ENCODE measurements at places on chromosomes 7 and 10.

DNA sequence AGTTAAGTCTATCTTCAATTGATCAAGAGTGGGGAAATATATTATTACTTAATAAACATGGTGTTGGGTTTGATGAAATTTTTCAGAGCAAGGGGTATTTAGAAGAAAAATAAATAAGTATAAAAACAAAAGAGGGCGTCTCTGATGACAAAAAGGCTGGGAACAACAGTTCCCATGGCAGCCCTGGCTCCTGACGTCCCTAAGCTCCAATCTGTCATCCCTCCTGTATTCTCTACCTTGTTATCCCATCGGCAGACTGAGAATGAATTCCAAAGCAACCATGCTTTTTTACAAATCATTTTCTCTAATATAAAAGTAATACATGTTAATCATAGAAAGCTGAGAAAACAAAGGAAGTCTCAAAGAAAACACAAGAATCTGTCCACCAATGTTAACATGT is 55.5 kb downstream of the SORBS1 start:
- DNase-seq: no peak

DNA sequence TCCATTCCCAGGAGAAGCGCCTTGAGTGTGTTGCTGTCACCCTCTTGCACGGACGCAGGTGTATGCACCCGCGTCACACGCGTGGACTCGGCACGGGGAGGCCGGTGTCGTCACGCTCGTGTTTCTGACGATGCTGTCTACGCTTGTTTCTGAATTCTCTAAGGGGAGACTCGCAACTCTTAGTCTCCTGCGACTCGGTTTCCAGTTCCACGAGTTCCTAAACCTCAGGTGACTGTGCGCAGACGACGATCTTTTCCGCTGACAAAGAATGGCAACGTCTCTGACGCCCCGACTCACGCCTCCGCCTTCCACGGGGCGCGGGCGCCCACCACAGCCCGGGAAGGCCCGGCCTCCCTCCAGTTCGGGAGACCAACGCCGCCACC is 579 bp downstream of the IDI1 start:
- no peak for DNase-seq

DNA sequence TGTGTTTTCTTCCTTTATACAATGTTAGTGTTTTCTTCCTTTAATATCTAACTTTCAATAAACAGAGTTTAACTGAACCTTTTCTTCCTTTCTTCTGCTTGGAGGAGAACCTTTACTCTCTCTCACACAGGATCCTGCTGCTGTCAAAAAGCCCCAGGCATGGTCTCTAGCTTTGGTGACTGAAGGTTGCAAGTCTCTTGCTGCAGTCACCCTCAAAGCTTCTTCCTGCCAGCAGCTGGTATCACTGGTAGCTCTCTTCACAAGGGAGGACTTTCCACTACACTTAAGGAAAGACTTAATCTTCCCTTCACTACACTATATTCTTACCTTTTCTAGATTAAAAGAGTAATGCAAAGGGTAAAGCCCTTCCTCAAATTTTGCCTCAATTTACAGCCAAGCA is 153.4 kb downstream of the SGMS1 start:
- DNase-seq: no peak

DNA sequence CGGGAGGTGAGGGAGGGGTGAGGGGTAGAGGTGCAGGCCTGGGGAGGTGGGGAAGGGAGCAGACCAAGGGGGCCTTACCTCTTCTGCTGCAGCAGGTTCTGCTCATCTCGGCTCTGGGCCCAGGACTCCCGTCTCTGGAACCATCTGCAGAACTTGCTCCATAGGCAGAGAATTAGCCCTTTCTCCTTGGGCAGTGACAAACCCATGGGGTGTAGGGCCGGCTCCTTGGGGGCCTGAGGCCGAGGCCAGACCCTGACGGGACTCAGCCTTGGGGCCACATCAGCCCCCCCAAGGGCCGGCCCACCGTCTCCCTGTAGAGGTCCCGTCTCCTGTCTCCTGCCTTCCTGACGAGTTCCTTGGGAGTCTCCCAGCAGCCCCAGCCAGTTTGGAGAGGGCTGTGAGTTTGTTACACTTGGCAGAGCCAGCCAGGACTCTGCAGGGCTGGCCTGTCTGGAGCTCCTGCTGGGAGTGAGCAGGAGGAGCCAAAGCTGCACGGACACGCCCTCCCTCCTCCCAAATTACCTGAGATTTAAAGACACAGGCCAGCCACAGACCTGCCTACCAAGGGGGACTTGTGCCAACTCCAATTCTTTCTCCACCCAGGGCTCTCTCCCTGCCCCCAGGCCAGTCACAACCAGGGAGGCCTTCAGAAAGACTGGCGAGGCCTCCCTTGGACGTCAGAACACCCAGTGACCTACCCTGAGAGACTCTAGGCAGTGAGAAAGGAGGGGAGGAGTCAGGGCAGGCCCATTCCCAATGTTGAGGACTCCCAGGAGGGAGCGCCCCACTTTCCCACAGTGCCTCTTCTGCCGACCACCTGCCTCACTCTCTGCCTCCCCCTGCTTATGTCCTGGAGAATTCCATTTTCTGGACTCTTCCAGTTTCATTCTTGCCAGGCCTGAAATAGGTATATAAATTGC is at the start of gene TRPV6:
TSS of gene TRPV6 (minus strand) at position 435 of the 920 bp plus-strand sequence.
- no peak for DNase-seq

GRCh38 chr10:79353726-79354125 is 6.5 kb downstream of the PPIF start:
- no peak for DNase-seq

GRCh38 chr10:68603766-68604165 is 43.6 kb downstream of the TET1 start:
- no peak for DNase-seq
